Activated B cell treated with CpG ODN at 0.5 μM for 24 hours (primary cell): ENCODE measurements at places on chromosomes 1 and 21. TPM values are rescaled to one million over a fixed set of nuclear protein-coding genes. Genes with fewer than 3 reads are reported as not detected.

DNA sequence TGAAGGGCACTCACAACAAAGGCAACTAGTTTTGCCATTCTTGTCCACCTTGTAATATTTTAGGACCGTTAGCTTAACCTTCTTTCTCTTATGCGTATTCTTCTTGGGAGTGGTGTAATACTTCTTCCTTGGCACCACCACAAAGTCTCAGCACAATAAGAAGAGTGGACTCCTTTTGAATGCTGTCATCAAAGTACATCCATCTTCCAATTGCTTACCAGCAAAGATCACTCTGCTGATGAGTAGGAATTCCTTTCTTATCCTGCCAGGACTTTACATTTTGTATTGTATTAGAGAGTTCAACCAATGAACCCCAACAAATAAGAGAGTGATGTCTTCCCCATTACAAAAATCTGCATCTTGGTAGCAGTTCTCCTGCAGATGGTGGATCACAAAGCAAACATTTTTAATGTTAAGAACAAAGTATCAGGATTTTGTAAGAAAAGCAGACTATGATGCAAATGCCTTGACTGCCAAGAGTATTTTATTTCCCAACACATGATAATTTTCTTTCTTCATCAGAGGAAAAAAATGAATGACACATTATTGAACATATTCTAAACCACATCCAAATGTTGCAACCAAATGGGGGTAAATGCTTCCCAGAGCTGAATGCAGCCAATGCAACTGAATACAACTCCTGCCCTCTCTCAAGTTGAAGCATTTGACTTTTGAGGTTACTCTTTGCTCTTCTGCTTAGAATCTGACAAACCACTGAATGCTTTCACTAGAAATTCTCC is 5.1 kb upstream of the ARNT start:
- H3K27me3 ChIP-seq: no peaks in the 10 kb centered on the region
- H3K27ac ChIP-seq: no peak overlapping the region
- H3K4me3 ChIP-seq: no peak overlapping the region
- H3K4me1 ChIP-seq: peaks cover 11% of the 10 kb centered on the region
- peaks cover 2% of the 10 kb centered on the region for H3K36me3 ChIP-seq

- H3K36me3 ChIP-seq: no peaks in the 10 kb centered on the region
- no peak overlapping the region for H3K27ac ChIP-seq
- peaks cover 8% of the 10 kb centered on the region for H3K27me3 ChIP-seq
- DNase-seq: no peak
Observed at GRCh38 chr1:116835161-116835560, 74.6 kb upstream of the PTGFRN start.

GRCh38 chr1:211259638-211260126 is 516 bp downstream of the RCOR3 start:
- H3K27ac ChIP-seq: peak overlapping the region; percentile 91
- peak overlapping the region; percentile 93 for H3K4me3 ChIP-seq
- no peaks in the 10 kb centered on the region for H3K27me3 ChIP-seq
- peaks cover 22% of the 10 kb centered on the region for H3K36me3 ChIP-seq
- DNase-seq: no peak

- no peaks in the 10 kb centered on the region for H3K4me1 ChIP-seq
- no peak overlapping the region for H3K27ac ChIP-seq
- H3K36me3 ChIP-seq: no peaks in the 10 kb centered on the region
- no peak overlapping the region for H3K4me3 ChIP-seq
Observed at GRCh38 chr1:245428681-245429080, 273.9 kb downstream of the KIF26B start.

DNA sequence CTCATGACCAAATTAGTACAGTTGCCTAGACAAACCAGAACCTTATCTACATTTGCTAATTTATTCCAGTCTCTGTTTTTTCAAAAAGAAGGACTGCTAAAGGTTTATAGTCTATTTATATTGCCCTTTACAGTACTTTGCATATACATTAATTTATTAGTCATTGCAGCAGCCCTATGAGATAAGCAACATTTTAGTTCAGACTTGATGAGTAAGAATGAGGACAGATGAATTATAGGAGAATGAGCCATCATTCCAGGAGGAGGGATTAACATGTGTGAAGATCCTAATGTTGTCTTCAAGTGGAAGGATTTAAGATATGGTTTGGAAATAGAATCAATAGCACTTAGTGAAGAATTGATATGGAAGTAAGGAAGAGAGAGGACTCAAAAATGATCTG is 152.4 kb downstream of the KCTD3 start:
- H3K36me3 ChIP-seq: no peaks in the 10 kb centered on the region
- no peaks in the 10 kb centered on the region for H3K4me1 ChIP-seq
- H3K27ac ChIP-seq: no peak overlapping the region
- H3K27me3 ChIP-seq: no peaks in the 10 kb centered on the region

DNA sequence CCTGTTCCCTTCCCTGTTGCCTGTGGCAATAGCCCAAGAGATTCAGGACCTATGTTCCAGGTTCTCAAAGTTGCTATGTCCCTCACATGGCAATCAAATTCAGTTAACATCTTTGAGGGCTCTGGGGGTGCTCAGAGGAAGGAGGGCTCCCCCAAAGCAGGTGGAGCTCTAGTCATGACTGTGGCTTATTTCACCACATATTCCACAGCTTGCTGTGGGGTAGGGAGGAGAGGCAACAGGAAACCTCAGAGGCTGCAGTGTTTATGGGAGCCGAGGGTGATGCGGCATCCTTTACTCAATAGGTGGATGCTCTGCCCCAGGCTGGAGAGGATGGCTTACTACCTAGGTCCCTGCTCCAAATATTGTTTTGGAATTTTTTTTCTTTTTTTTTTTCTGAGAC is 1.2 kb upstream of the MKNK1 start:
- peaks cover 17% of the 10 kb centered on the region for H3K4me1 ChIP-seq
- DNase-seq: no peak
- peak overlapping the region; percentile 95 for H3K4me3 ChIP-seq
- peaks cover 31% of the 10 kb centered on the region for H3K36me3 ChIP-seq

Gene AGT
- total RNA-seq: not detected in 2 replicates

GRCh38 chr1:151472856-151473731 is 13.8 kb upstream of the POGZ start:
- H3K36me3 ChIP-seq: no peaks in the 10 kb centered on the region
- DNase-seq: peak; percentile 54
- peaks cover 5% of the 10 kb centered on the region for H3K4me1 ChIP-seq
- peak overlapping the region; percentile 72 for H3K27ac ChIP-seq
- peak overlapping the region; percentile 86 for H3K4me3 ChIP-seq

Gene KCNT2
- not detected in 2 replicates for total RNA-seq
